CD8-positive, alpha-beta memory T cell (primary cell): ENCODE measurements at places on chromosomes 11 and 22. TPM values are rescaled to one million over a fixed set of nuclear protein-coding genes. Genes with fewer than 3 reads are reported as not detected.

Gene HDHD5
- total RNA-seq: 40.0 TPM

Gene MRGPRX3
- total RNA-seq: not detected

Gene KCNJ11
- total RNA-seq: 0.53 TPM

Gene MB
- total RNA-seq: 2.7 TPM

Gene FGF4
- not detected for total RNA-seq

Gene BEST1
- 0.09 TPM for total RNA-seq

Gene MRGPRE
- not detected for total RNA-seq

- no peak for DNase-seq
- H3K4me1 ChIP-seq: peaks cover 5% of the 10 kb centered on the region
- H3K4me3 ChIP-seq: no peak overlapping the region
- no peaks in the 10 kb centered on the region for H3K36me3 ChIP-seq
- no peaks in the 10 kb centered on the region for H3K27me3 ChIP-seq
- no peak overlapping the region for H3K27ac ChIP-seq
Observed at GRCh38 chr22:48187356-48187755, 1424.9 kb downstream of the TBC1D22A start.

GRCh38 chr22:46799626-46800025, 37.2 kb downstream of the TBC1D22A start:
- H3K4me1 ChIP-seq: peaks cover 15% of the 10 kb centered on the region
- peaks cover 28% of the 10 kb centered on the region for H3K36me3 ChIP-seq
- H3K27me3 ChIP-seq: no peaks in the 10 kb centered on the region
- H3K27ac ChIP-seq: no peak overlapping the region
- H3K4me3 ChIP-seq: no peak overlapping the region

- no peaks in the 10 kb centered on the region for H3K4me1 ChIP-seq
- DNase-seq: no peak
- H3K36me3 ChIP-seq: no peaks in the 10 kb centered on the region
- H3K4me3 ChIP-seq: no peak overlapping the region
- no peaks in the 10 kb centered on the region for H3K27me3 ChIP-seq
- H3K27ac ChIP-seq: no peak overlapping the region
Observed at GRCh38 chr11:72511393-72512047, 77.2 kb upstream of the CLPB start.

GRCh38 chr11:132062031-132062430, 691.6 kb downstream of the NTM start:
- no peak overlapping the region for H3K4me3 ChIP-seq
- H3K27ac ChIP-seq: no peak overlapping the region

DNA sequence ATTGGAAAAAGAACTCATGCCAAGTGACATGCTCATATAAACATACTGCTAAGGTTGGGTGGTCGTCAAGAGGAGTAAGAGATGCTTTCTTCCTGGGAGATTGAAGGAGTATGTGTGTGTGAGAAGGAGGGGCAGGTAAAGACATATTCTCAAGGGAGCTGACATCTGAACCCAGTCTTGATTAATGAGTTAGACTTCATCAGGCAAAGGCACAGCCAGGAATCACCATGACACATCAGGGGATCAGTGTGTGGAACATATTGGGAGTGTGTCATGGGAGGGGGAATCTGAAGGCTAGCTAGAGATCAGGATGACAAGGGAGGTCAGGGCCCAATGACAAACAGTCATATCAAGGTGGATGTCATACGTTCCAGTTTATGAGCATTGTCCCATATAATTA, 14.9 kb downstream of the CNTF start:
- peaks cover 19% of the 10 kb centered on the region for H3K4me1 ChIP-seq
- no peaks in the 10 kb centered on the region for H3K27me3 ChIP-seq
- H3K27ac ChIP-seq: no peak overlapping the region
- H3K36me3 ChIP-seq: no peaks in the 10 kb centered on the region
- DNase-seq: no peak

DNA sequence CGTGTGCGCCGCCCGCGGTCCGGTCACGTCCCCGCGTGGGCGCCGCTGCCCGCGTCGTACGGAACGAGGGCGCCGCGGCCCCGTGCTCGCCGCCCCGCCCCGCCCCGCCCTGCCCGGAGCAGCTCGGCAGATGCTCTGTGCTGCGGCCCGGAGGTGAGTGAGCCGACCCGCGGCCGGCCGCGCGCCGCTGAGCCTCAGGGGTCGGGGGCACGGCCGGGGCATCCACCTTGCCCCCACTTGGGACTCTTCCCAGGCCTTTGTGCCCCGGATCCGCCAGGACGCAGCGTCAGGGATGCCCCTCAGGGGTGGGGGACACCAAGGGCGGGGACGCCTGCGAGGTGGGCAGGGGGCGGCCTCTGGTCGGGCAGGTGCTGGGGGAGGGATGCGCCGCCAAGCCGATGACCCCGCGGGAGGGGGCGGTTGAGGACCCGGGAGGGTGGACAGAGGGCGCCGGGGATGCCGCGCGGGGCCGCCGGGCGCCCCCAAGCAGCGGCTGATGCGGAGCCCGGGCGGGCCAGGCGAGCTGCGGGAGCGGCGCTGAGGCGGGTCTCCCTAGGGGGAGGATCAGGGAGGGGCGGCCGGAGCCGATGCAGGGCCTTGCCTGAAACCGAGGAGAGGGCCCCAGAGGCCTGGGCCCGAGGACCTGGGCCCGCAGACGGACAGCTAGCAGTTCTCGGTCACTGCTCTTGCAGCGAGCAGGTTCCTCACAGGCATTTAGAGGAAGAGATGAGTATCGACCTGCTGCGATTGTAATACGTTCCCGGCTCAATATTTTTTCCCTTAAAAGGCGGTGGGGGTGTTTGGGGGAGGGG, at the start of gene GNAZ:
Gene GNAZ (plus strand): TSS at position 102 of the 812 bp plus-strand sequence. CDS start 25,177 bp downstream, outside the sequence.
- peak within 1 kb of the TSS; percentile 64 for H3K4me3 ChIP-seq
- no peaks in the 10 kb centered on the region for H3K36me3 ChIP-seq
- H3K27me3 ChIP-seq: peaks cover 21% of the 10 kb centered on the region
- peaks cover 15% of the 10 kb centered on the region for H3K4me1 ChIP-seq
- peak within 1 kb of the TSS; percentile 3 for H3K27ac ChIP-seq
- DNase-seq: peak; percentile 20

DNA sequence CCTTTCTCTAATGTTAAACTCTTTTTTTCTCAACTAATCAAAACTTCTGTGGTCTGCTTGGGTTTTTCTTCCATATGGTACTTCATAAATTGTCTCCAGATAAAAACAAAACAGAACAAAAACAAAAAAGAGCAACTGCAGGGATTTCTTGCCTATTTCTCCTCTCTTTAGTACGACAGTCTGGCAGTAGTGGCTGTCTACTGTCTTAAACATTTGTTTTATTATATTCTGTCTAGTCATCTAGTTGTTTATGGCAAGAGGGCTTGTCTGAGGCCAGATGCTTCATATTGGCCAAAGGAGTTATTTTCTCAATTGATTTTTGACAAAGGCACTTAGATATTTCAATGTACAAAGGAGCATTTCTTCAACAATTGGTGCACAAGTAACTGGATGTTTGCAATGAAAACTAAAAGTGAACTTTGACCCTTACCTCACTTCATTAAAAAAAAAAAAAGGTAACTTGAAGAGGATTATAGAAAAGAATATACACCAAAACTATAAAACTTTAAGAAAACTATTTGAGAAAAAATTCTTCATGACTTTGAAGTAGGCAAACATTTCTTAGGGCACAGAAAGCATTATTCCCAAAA, 404.2 kb downstream of the LUZP2 start:
- H3K4me1 ChIP-seq: no peaks in the 10 kb centered on the region
- no peak overlapping the region for H3K4me3 ChIP-seq
- H3K36me3 ChIP-seq: no peaks in the 10 kb centered on the region
- no peaks in the 10 kb centered on the region for H3K27me3 ChIP-seq
- no peak for DNase-seq

DNA sequence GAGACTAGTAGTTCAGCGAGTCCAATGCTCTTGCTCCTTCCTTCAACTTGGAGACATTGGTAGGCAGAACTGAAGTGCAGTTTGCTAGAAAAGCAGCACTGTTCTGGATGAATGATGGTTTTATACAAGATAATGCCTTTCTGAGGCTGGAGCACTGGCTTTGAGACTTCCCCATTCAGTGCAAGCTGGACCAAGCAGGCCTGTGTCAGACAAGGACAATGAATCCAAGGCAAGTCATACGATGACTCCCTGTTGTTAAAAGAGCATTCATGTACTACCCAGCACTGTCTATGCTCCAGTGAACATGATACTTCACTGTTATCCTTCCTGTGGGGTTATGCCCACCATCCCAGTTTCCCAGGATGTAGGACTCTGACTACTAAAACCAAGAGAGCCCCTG, 242.3 kb upstream of the RAG2 start:
- H3K36me3 ChIP-seq: no peaks in the 10 kb centered on the region
- no peaks in the 10 kb centered on the region for H3K27me3 ChIP-seq
- H3K4me3 ChIP-seq: no peak overlapping the region
- no peak for DNase-seq
- no peaks in the 10 kb centered on the region for H3K4me1 ChIP-seq
- H3K27ac ChIP-seq: no peak overlapping the region

DNA sequence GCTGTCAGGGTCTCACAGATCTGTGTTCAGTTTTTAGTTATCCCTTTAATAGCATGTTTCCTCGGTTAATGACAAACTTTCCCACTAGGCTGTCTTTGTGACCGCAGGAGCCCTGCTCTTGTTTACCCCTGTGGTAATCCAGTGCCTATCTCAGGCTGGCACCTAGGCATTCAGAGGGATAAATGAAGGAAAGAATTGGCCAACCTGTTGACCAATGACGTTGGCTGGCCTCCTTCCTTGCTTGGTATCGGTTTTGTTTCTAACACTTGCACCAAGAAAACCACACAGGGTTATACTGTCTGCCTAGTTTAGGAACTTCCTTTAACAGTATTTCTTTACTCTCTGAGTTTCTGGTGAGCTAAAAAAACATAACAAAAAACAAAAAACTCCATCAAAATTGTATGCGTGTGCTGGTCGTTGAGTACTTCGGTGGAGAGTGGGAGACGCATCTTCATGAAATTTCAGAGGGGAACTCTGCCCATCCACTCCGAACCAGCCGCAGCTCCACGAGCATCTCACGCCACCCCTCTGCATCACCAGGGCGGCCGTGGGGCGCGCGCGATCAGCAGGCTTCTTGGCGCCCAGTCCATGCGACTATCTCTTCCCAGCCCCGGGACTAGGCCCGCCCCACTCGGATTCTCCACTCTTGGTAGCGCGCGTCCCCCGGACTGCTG, 563 bp upstream of the ENDOD1 start:
- peak overlapping the region; percentile 70 for H3K4me3 ChIP-seq
- no peaks in the 10 kb centered on the region for H3K27me3 ChIP-seq
- H3K27ac ChIP-seq: peak overlapping the region; percentile 68
- no peak for DNase-seq
- H3K4me1 ChIP-seq: peaks cover 33% of the 10 kb centered on the region
- no peaks in the 10 kb centered on the region for H3K36me3 ChIP-seq

- no peak overlapping the region for H3K4me3 ChIP-seq
- H3K27ac ChIP-seq: no peak overlapping the region
- H3K4me1 ChIP-seq: no peaks in the 10 kb centered on the region
Observed at GRCh38 chr11:41383768-41384167, 75.7 kb downstream of the LRRC4C start.

- H3K27ac ChIP-seq: no peak overlapping the region
- H3K36me3 ChIP-seq: no peaks in the 10 kb centered on the region
- no peak for DNase-seq
- H3K4me3 ChIP-seq: no peak overlapping the region
- no peaks in the 10 kb centered on the region for H3K4me1 ChIP-seq
Observed at GRCh38 chr11:12585861-12586260, 88.4 kb upstream of the TEAD1 start.

DNA sequence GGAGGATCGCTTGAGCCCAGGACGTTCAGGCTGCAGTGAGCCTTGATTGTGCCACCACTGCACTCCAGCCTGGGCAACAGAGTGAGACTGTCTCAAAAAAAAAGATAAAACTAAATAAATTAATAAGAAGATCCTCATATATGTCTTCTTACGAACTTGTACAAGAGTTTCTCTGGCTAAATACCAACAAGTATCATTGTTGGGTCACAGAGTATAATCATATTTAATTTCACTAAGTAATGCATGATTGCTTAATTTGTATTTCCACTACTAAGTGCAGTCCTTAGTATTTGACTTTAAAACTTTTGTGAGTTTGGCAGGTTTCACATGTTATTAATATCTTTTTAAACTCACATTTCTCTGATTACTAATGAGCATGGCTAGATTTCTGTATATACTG, 60.9 kb downstream of the PACS1 start:
- DNase-seq: no peak
- no peak overlapping the region for H3K4me3 ChIP-seq
- H3K36me3 ChIP-seq: no peaks in the 10 kb centered on the region
- peaks cover 42% of the 10 kb centered on the region for H3K4me1 ChIP-seq
- H3K27me3 ChIP-seq: no peaks in the 10 kb centered on the region

DNA sequence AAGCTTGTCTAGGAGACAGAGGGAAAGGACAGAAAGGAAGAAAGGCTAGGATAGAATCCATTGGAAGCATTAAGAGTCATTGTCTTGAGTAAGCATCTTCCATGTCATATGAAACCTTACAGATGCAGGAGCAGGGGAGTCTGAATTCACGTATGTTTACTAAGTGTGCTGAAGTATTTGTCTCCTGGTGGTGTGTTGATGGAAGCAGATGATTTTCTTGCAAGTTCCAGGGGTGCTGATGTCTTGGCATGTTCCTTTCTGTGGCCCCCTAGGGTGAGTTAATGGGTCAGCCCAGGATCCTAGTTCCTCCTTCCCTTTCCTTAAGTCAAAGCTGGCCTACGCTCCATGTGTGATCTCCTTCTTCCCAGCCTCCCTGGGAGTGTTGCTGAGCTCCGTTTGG, 110.2 kb downstream of the TEAD1 start:
- H3K27ac ChIP-seq: no peak overlapping the region
- no peaks in the 10 kb centered on the region for H3K4me1 ChIP-seq
- no peak overlapping the region for H3K4me3 ChIP-seq
- no peaks in the 10 kb centered on the region for H3K27me3 ChIP-seq

DNA sequence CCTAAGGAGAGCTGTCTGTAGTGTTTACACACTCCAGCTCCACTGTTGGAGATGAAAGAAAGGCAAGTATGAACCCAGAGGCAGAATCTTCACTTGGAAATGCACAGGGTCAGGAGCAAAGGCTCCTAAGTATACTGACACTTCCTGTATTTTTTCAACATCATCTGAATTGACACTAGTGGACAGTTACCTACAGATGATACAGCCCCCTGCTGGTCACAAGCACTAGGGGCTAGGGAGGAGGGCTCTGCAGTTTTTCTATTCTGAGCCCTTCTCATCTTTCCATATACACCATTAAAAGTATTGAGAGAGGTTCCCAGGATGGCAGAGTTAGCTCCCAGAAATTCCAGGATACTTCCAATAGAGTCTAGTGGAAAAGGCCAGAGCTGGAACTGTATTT, 290.3 kb upstream of the API5 start:
- no peak overlapping the region for H3K4me3 ChIP-seq
- no peaks in the 10 kb centered on the region for H3K27me3 ChIP-seq
- H3K36me3 ChIP-seq: no peaks in the 10 kb centered on the region
- H3K27ac ChIP-seq: no peak overlapping the region
- no peak for DNase-seq
